NCI-H1417 treated with DMSO at 0.1 percent for 48 hours (cell line): ENCODE measurements at places on chromosomes 5 and 9.

GRCh38 chr9:120353506-120353905 is 226.5 kb downstream of the CDK5RAP2 start:
- no peak for DNase-seq

DNA sequence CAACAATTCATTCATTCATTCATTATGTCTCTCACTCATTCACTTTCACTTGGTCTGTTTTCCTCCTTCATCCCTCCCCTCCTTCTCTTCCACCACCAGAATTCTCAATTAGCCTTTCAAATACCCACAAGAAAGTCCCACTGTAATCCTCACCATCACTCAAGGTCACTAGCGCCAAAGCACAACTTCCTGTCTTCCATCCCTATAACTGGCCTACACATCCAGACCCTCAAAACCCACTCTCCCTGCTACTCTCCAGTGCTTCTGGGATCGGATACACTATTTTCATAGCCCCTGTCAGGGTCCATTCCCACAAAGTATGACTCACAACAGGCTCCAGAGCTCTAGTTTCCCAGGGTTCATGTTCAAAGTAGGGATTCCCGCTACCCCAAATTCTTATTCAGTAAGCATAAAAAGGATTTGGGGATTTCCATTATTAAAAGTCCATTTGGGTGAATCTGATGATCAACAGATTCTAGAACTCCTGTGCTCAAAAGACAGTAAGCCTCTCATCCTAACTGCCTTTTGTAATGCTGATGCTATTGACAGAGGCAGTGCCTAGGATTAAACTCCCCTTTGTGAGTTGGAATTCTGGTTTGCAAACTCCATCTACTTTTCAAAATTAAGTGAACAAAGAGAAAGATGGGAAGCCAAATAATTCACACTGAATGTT is 250.9 kb downstream of the SEMA5A start:
- DNase-seq: no peak

DNA sequence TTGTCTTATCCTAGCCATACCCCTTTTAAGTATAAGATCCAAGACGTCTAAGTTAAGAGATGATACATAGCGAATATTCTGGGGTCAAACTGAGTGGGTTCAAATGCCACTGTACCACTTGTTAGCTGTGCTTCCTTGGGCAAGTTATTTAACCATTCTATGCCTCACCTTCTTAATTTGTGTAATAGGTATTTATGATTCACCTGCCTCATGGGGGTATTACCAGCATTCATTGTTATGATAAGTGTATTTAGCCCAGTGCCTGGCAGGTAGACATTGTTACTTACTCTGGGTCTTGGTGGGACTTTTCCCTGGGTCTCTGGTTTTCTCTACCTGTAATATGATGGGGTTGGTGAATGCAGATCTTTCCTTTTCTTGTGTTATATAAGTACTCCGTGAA is 3.8 kb downstream of the LARP1 start:
- no peak for DNase-seq

GRCh38 chr5:93587597-93588351 is 4.8 kb downstream of the NR2F1 start:
- no peak for DNase-seq

- no peak for DNase-seq
Measured at GRCh38 chr9:133421615-133422542, at the start of gene ADAMTS13. Gene ADAMTS13, plus strand, starts transcription at chr9:133422367. Its CDS starts 77 bp downstream, at chr9:133422444.
